CD4-positive, alpha-beta T cell treated with Interleukin-17A for 1 hour (primary cell): ENCODE measurements at places on chromosomes 4 and X.

DNA sequence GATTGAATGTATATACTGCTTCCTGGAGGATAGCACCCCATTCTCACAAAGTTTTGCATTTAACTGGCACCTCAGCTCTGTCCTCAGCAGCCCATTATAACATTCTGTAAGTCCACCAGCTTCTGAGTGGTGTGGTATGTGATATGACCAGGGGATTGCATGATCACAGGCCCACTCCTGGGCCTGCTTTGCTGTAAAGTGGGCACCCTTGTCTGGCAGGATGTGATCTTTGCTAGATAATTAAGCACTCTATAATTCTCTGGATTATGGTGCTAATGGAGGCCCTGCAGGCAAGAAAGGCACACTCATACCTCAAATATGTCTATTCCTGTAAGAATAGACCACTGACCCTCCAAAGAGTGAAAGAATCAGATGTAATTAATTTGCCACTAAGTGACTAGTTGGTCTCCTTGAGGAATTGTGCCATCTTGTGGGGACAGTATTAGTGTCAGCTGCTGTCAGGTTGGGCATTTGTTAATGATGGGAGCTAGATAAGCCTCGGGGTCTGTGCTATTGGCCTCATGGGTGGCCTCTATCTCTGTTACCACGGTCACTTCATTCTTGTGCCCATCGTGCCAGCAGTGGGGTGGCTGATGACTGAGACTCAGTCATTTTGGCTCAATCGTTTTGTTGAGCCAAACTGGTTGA lies 2.2 kb upstream of the CFI start:
- peak; percentile 48 for DNase-seq

GRCh38 chr4:56128213-56128612 lies 179.5 kb downstream of the CEP135 start:
- DNase-seq: no peak

DNA sequence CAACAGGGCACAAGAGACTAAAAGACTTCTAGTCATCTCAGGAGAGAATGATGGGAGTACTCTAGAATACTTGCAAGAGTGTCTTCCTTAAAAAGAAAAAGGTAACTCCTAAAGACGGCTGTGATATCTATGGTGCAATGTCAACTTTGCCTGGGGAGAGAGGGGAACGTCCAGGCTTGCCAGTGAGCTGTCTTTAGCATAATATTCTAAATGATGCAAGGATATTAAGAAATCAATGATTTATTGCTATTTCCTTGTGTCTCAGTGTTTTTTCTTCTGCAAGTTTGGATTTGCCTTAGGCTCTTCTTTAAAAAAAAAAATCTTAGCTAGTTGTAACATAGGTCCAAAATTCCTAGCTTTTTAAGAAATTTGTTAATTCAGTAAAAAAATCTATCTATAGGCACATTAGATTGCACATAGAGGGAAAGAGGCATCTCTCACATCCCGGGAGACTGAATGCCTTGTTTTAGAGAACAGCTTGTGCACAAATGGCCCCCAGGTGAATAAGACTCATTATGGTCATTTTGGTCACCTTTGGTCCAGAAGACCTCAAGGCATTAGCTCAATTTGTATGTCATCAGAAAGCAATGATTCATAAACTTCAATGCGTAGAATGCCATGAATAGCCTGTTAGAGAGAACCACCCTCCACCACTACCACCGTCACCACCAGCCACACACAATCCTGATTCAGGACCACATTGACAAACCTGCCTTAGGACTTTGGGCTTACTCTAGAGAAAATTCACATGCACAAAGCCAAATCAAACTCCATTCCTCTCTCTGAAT lies 104.1 kb downstream of the PALLD start:
- DNase-seq: no peak

GRCh38 chrX:154799556-154800348 lies 5.5 kb downstream of the MPP1 start:
- DNase-seq: no peak

- DNase-seq: no peak
Observed at GRCh38 chrX:28969126-28969525, 381.9 kb downstream of the IL1RAPL1 start.

DNA sequence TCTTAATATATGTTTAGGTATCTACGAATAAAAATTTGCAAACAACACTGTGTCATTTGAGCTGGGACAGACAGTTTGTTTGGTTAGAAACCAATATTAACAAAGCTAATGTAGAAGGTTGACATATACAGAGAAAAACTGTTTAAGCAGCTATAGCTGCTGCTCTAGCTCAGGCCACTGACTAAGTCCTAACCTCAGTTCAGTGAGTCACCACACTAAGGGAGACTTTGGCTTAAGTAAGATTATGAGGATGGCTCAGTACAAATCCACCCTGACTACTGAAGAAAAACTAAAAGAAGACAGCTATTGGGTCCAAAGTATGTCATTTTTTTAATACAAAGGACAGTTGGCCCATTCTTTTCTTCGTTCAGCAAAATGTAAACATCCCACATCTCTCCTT lies 717.3 kb upstream of the ACTRT1 start:
- no peak for DNase-seq

- no peak for DNase-seq
Observed at GRCh38 chr4:75101906-75102786, 169.2 kb downstream of the PARM1 start.

- DNase-seq: no peak
Observed at GRCh38 chr4:101670897-101671296, 119.6 kb upstream of the BANK1 start.

DNA sequence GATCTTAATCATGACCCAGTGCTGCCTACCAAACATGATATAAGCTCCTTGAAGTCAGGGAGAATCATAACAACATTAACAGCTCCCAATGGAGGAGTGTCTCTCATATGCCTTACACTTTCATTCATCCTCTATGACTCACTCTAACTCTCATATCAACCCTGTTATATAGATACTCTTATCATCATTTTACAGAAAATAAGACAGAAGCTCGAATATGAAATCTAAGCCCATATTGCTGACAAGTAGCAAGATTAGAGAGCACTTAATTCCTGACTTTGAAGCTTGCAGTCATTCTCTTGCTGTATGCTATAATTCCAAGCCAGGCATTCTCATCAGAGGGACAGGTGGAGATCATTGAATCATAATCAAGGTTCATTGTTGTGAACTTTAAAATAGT lies 476.7 kb upstream of the ATOH1 start:
- no peak for DNase-seq

- no peak for DNase-seq
Observed at GRCh38 chr4:172858731-172859230, 309.8 kb upstream of the GALNT7 start.

GRCh38 chr4:8431553-8431952 lies 9.0 kb downstream of the ACOX3 start:
- DNase-seq: no peak

DNA sequence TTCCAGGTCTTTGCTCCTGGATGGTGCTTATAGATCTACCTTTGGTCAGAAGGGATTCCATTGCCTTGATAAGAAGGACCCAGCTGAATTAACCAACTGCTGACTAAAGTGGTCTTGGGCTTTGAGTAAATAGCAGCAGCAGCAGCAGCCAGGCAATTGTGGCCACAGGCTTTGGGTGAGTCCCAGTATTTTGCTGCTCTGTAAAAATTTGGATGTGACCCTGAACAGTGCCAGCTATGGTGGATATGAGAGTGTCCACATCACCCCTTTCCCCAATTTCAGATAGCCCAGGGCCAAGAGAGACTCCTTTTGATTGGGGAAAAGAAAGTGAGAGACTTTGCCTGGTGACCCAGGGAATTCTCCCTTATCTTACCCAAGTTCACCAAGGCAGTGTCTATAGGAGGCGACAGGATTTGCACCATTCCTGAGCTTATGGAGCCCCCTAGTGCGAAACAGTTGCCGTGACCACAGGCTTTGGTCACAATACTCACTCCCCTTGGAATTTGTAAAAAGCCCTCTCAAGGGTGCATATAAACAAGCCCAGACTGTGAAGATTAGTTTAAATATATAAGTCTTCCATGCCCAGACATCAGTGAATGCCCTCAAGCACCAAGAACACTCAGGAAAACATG lies 518.0 kb downstream of the TMA16 start:
- DNase-seq: peak; percentile 38

DNA sequence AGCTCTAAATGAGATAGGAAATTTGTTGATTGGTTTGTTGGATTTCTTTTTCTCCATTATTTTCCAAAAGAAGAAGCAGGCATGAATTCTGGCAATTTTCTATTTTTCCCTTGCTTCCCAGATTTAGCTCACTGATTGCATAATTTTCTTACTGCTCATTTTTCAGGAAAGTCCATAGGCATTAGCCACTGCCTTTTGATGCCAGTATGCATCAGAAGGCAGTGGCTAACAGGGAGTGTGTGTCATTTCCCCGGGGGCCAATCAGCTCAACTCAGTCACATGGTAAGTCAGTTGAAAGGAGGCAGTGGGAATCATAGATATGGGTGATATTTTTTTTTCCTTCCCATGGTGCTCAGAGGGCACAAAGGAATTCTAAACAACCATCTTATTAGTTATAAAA lies 156.7 kb downstream of the TRIML1 start:
- no peak for DNase-seq

- DNase-seq: no peak
Observed at GRCh38 chrX:117752745-117753144, 363.9 kb downstream of the KLHL13 start.

GRCh38 chr4:119016636-119017035 lies 119.0 kb upstream of the MYOZ2 start:
- DNase-seq: no peak

DNA sequence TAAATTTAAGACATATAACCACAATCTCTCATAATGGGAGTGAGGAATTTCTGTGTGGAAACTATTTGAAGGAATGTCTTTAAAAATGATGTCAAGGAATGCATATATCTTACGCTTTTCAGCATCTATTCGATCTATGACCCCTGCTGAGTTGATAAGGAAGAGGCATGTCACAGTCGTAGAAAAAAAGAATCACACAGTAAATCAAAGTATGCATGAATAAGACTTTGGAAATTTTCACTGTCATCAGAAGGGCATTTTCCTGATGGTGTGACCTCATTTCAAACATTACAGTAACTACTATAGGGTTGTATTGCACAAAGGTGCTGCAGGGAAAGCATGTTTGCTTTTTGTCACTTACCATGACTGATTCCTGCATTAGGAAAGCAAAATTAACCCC lies 41.5 kb downstream of the REELD1 start:
- DNase-seq: no peak

DNA sequence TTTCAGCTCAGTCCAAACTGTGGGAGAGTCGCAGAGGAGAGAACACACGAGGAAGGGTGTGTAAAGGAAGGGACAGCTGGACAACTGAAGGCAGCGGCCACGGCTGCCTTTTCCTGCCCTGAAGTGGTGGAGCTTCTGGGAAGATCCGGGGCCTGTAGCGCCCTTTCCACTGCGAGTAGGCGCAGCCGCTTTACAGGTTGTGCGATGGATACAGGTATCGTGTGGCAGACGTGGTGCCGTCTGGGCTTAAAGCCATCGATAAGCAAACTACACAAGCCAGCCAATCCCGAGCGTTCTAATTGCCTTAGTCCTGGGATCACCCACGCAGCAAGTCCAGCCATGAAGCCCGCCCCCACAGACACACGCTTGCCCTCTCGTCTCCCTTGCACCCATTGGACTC lies 15.4 kb downstream of the NKX6-1 start:
- no peak for DNase-seq

GRCh38 chrX:78019586-78020483 lies 50.4 kb upstream of the PGAM4 start:
- DNase-seq: no peak

DNA sequence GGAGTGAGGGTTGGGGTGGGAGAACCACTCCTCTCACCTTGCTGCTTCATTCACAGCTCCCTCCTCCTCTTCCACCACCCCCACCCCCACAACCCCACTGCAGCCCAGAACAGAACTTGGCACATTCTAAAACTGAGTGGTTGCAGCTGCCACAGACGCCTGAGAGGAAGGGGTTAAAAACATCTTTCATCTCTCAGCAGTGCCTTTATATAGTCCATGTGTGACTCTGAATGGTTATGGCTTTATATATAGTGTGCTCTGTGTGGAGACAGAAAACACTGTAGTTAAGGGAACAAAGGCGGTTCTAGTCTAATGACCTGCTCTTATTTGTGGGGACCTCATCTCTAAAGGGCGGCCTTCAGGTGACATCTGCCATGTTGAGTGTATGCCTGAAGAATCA lies 144.8 kb downstream of the BCOR start:
- no peak for DNase-seq

DNA sequence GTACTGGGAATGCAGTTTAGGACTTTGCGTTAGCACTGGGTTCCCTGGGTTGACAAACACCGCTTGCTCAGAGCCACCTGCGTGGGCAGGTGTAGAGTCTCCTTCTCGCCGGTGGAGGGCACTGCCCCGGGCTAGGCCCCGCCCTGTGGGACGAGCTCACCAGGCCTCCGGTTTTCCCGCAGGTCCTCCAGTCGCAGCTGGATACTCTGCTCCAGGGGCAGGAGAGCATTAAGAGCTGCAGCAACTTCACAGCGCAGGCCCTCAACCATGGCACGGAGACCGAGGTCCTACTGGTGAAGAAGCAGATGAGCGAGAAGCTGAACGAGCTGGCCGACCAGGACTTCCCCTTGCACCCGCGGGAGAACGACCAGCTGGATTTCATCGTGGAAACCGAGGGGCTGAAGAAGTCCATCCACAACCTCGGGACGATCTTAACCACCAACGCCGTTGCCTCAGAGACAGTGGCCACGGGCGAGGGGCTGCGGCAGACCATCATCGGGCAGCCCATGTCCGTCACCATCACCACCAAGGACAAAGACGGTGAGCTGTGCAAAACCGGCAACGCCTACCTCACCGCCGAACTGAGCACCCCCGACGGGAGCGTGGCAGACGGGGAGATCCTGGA lies 49.2 kb upstream of the MND1 start:
- DNase-seq: no peak

DNA sequence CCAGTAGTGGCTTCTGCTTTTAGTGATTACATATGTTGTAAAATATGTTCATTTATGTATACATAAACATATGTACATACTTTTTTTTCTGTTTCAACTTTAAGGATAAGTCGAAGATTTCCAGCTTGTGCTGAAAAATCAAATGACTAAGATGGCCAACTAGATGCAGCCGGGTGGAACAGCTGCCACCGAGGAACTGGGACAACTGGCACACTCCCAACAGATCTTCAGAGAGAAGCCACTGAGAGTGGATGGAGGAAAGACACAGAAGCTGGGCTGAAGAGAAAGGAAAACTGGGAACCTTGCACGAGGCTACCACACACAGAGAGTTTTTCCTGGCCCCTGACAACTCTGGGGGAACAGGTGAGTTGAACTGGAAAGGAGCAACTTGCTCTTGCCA lies 207.5 kb downstream of the FAM47B start:
- DNase-seq: no peak

GRCh38 chr4:25500626-25501316 lies 123.7 kb downstream of the ANAPC4 start:
- DNase-seq: no peak
